Vagina (tissue), 2 donors: ENCODE measurements at places on chromosomes 2 and 18. TPM values are rescaled to one million over a fixed set of nuclear protein-coding genes. Genes with fewer than 3 reads are reported as not detected.

TCF7L1 gene
- 8.3 TPM for total RNA-seq

ADGRF3 gene
- total RNA-seq = 0.49 TPM

GRCh38 chr2:192090911-192091310, 103.8 kb downstream of the TMEFF2 start:
- DNase-seq = no peak

DNA sequence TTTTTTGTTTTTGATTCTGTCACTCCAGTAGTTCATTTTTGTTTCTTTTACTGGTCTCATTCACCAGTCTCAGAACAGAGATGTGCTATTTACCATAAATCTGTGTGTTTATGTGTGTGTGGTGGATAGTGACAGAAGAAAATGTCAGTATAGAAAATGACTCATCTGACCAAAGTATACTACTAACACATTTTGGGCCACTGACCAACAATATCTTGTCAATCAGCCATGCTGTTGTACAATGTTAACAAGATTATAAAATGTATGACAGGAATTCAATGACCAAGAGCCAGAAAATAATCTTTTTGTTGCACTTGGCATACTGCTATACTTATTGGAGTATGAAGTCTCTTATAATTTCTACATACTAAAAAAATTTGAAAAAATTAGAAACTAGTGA, 1081.4 kb upstream of the NRXN1 start:
- no peak for DNase-seq

DNA sequence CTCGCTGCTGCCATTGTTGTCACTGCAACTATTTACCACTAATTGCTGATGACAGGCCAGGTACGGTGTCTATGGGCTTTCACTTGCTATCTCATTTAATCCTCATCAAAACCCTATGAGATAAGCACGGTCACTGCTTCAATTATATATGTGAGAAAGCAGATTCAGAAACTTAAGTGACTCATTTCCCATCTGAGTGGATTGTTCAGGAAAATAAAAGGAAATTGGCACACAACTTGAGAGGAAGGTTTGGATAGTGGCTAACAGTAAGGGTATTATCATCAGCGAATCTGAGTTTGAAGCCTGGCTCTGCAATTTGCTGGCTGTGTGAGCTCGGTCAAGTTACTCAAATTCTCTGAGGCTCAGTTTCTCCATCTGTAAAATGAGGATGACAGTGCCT, 196.0 kb downstream of the KCNS3 start:
- no peak for DNase-seq

GRCh38 chr2:208049441-208049840, 24.1 kb upstream of the PLEKHM3 start:
- DNase-seq = no peak
